Ureter (tissue), 1 donor: ENCODE measurements at places on chromosomes 2 and 18. TPM values are rescaled to one million over a fixed set of nuclear protein-coding genes. Genes with fewer than 3 reads are reported as not detected.

Gene COL4A4
- total RNA-seq: 12.1 TPM

Gene SERPINB12
- total RNA-seq: not detected

Gene CRYBA2
- not detected for total RNA-seq

Gene INHA
- total RNA-seq: 0.78 TPM

Gene TMEM200C
- total RNA-seq: 0.60 TPM

Gene MYO3B
- 14.1 TPM for total RNA-seq

GRCh38 chr2:145909175-145909755 is 1389.3 kb upstream of the ZEB2 start:
- no peak for DNase-seq

GRCh38 chr2:236294647-236295046 is 30.4 kb upstream of the ASB18 start:
- no peak for DNase-seq

DNA sequence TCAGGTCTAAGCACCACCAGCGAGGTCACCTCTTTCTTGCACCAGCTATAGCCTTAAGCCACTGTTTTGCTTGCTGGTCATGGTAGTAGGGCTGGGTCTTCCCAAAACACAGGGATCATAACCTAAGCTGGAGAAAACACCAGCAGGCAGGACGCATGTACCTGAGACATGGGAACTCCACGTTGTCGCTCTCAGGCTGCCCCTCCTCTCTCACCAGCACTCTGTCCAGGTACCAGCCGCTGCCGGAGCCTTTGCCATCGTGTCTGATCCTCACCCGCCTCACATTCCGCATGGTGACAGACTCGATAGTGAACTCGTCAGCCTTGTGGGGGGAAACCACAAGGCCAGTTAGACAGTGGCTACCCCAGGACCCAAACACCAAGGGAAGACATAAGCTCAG is 79.5 kb downstream of the LOXHD1 start:
- no peak for DNase-seq
